Stimulated activated CD4-positive, alpha-beta T cell treated with anti-CD3 and anti-CD28 coated beads, Interleukin-1b, Interleukin-23, amount 100 ng/mL, for 4 hours (primary cell): ENCODE measurements at places on chromosomes 6 and 20.

- no peak for DNase-seq
These were observed 78.6 kb upstream of the CNR1 start for GRCh38 chr6:88244721-88245120.

GRCh38 chr20:22940350-22940749, 94.8 kb upstream of the SSTR4 start:
- no peak for DNase-seq

DNA sequence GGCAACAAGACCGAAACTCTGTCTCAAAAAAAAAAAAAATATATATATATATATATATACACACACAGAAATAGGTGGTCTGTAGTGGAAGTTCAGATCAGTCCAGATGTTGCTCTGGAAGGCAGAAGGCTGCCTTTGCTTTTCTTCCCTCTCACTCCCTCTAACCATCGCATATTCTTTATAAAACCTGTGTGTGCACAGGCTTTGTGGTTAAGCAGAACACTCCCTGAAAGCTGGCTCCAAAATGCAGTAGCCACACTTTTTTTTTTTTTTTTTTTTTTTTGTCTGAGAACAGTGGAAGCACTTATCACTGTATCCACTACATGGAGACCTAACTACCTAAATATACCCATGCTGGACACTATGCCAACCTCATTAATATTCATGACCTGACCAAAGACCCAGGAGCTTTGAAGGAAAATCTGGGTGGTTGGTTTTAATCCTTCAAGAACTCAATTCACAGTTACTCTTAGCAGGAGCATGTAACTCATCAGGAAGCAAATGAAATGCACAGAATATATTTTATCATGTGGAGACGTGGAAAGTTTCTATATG, 20.0 kb upstream of the GFOD1 start:
- no peak for DNase-seq

DNA sequence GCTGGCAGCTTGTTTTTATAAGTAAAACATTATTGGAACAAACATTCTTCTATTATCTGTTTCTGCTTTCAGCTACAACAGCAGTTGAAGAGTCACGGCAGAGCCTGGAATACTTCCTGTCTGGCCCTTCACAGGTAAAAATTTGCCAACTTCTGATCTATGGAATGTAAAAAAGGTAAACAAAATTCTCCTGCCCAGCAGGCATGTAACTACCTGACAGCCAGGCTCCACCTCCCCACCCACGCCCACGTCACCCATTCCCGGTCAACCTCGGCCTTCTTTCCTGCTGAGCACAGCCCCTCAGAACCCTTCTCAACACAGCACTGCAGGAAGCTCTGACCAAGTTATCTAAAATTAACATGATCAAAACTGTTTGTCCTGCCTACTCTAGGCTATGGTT, 166.0 kb downstream of the DLL1 start:
- DNase-seq, result no peak

DNA sequence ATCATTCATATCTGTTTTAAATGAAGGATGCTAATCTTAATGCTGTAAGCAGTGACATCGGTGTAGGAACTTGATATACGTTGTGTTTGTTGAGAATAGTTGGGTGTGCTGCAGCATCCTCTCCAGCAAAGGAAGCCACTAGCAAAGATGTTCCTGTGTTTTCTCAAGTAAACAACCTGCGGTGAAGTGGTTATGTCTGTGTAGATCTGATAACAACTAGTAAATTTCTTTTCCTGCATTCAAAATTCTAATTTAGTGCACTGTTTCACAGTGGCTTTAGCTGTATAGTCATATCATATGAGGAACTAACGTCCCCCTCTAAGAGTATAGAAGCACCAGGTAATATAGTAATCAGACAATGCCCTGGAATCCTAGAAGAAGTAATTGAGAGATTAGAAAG, 38.7 kb downstream of the NCOA7 start:
- no peak for DNase-seq

DNA sequence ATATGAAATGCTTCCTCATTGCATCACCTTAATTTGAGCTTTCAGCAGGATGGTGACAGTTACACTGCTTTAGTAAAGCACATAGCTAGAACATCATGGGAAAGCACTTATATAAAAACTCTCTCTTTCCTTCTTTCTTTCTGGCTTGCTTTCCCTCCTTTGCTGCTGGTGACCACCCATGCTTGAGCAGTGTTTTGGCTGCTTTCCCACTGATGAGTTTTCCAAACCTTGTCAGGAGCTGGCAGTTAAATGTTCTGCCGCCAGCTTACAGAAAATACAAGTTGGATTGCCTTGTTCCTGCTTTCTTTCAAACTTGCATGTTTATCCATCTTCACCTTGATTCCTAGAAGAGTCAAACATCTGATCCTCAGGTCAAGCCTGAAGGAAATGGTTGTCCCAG, 323.9 kb downstream of the FOXA2 start:
- DNase-seq, result no peak

- no peak for DNase-seq
These were observed 88.3 kb downstream of the TAF4 start for GRCh38 chr20:61977419-61977786.
